ENCODE measurements at places on chromosomes 7 and 10.

DNA sequence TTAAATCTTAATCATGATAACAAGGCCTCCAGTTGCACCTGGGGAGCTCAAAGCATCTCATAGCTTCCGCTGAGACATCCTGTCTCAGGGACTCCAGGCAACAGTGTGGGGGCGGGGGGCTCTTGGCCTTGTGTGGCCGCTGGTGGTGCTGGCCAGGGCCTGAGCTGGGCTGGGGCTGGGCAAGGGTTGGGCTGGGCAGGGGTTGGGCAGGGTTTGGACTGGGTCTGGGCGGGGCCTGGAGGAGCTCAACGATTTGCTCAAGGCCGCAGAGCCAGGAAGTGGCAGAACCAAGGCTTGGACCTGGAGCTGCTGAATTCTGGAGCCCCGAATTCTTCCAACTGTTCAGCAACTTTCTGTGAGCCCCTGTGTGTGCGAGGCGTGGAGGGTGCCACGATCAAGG lies 37.9 kb upstream of the PSMG3 start:
- DNase-seq = no peak

DNA sequence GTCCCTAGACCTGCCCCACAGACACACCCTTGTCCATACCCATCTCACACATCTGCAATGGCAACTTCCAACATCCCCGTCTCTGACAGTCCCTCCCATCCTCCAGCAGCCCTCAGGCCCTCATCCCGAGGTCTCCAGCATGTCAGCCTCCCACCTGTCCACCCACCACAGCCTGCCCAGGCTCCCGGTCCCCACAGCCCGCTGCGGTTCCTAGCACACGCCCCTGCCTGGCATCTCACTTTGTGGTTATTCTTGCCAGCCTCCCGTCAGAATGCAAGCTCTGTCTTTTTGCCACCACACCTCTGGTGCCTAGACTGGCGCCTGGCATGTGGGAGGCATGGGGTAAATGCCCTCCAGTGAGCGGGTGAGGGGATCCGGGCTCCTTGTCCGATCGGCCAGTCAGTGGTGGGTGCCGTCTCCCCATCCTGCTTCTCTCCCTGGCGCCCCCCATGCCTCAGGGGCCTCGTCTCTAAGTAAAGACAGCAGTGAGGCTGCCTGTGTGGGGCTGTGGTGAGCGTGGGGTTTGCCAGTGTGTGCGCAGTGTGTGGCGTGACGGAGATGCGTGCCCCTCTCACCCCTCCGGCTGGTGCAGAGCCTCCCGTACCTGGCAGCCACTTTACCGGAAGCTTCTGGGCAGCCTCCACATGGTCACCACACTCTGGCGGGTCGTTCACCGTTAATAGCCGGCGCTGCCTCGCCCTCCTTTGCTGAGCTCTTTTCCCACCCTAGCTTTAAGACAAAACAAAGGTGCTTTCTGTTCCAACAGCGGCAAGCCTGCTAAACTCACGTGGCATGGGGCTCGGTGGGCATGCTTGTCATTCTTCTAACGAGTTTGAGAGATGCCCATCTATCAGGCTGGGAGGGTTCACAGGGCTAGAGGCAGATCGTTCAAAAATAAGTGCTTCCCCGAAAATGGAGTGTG lies 28.5 kb upstream of the TTYH3 start:
- DNase-seq = no peak

GRCh38 chr10:10826125-10826524 lies 191.5 kb upstream of the CELF2 start:
- DNase-seq = peak; percentile 81

- DNase-seq = peak; percentile 47
These were observed 31.4 kb upstream of the BTBD16 start for GRCh38 chr10:122239578-122240257.

DNA sequence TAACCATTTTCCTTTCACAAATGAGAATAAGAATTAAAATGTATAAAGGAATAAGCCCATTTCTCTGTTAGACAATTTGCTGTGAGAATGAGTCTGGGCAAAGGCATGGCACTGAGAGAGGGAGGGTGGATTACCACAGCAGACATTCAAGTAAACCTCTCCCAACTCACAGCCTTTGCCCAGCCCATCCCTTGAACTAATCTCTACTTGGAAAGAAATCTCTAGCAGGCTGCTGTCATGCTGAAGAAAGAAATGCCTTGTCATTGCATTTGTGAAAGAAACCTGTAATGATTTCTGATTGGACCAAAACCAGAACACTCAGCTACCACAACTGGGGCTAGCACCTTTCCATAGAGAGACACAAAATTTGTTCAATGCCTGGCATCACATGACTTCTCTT lies 39.2 kb downstream of the CH25H start:
- DNase-seq = no peak

DNA sequence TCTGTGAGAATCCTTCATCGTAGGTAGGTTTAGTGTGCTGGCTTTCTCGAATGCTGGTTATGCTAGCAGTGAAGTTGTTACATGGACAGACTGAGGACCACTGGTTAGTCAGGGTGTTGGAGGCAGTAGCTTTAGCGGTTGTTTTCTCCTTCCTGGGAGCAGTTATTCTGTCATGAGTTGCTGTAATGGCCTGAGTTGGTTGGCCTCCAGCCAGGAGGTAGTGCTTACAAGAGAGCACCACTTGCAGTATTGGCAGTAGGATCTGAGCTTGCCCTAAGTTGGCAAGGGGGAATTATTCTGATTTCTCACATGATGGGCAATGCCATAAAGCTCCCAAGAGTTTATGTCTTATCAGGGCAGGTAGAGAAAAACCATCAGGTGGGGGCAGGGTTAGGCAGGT lies 58.0 kb downstream of the IPMK start:
- peak; percentile 5 for DNase-seq

DNA sequence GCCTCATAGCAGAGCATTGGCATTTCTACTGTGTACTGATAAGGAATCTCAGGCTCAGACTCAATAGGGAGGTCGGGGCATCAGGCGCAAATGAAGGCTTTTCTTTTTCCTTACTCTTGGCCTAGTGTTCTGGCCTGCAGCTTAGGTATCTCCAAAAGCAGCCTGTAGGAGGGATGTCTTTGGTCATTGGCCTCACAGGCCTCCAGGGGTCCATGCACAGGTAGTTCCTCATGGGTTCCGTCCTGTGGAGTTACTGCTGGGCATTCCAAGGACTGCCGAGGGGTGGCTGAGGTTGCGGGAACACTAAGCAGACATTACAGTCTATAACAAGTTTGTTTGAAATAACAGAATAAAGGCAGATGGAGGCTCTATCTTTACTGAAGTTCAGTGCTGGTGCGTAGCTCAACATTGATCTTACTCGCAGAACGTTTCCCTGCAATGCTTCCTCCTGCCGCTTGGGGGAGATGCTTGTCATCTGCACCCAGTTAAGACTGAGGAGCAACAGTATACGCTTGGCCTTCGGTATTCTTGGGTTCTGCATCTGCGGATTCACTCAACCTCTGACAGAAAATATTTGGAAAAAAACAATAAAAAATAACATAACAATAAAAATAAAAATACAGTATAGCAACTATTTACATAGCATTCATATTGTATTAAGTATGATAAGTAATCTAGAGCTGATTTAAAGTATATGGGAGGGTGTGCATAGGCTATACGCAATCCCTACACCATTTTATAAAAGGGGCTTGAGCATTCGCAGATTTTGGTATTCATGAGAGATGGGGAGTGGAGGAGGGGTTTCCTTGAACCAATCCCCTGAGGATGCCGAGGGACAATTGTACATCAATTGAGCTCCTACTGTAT lies 58.9 kb downstream of the SH2D4B start:
- peak; percentile 44 for DNase-seq

GRCh38 chr7:74104702-74105101 lies 21.1 kb downstream of the LIMK1 start:
- no peak for DNase-seq

DNA sequence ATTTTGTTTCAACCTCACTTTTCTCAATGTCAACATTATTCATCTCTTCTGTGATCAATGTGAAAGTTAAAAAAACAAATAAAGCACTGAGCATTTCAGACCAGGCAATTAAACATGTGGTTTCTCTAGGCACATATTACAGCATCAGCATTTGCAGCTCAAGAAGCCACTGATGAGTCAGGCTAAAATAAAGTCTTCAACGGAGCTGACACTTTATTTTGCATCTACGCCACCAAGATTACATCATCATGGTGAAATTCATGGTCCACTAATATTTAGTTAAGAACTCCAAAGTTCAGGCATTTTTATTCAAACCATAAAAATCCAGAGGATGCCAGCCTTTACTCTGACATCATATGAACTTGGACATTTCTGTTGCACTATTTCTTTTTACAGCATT lies 33.0 kb downstream of the MAGI2 start:
- DNase-seq = peak; percentile 92

DNA sequence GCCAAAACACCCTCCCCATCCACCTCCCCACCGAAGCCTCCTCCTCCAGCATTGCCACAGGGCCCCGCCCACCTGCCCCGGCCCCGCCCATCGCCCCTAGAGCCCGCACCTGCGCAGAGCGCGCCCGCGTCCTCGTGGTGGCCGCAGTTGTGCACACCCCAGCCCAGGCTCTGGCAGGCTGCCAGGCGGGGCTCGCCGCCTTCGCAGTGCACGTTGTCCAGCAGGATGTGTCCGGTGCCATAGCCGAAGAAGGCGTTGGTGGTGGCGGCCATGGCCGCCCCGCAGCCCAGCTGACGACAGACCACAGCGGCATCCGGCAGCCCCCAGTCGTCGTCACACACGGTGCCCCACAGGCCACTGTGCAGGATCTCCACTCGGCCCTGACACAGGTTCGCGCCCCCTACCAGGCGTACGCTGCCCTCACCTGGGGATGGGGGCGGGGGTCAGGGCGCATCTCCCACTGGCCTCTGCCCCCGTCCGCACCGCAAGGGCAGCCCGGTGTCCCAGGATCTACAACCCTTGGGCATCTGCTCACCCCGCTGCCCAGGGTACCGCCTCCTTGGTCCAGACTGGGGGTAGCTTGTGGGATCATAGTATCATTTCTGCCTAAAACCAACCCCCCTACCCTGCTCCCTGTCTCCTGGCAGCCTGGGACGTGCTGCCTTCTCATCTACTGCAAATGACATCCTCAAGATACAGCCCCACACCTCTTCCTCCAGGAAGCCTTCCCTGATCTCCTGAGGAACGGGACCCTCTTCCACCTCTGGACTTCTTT lies 11.9 kb downstream of the SSC4D start:
- DNase-seq = peak; percentile 60

DNA sequence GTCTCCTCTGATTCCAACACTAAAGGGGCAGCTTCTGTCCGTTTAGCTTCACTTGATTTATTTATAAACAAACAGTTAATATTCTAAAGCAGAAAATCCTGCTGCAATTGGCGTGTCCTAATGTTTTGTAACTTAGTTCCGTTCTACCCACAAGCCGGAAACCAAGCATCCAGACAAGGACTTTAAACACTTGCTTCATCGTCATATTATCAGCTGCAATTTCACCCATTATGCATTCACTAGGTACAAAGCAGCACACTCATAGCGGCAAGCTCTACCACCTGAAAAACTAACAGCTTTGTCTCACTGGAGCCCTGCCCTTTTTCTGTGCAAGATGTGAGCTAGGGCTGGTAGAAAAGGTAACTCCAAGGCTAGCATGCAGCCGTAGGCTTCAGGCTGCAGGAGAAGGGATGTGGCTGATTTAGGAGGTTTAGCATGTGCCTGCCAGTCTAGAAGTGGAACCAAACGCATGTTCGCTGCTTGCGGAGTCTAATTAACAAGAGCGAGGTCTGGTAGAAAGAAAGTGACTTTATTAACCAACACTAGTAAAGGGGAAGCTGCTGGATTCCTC lies 43.7 kb upstream of the BPGM start:
- DNase-seq = no peak

- DNase-seq = no peak
These were observed 25.8 kb downstream of the CEP41 start for GRCh38 chr7:130415006-130415405.

DNA sequence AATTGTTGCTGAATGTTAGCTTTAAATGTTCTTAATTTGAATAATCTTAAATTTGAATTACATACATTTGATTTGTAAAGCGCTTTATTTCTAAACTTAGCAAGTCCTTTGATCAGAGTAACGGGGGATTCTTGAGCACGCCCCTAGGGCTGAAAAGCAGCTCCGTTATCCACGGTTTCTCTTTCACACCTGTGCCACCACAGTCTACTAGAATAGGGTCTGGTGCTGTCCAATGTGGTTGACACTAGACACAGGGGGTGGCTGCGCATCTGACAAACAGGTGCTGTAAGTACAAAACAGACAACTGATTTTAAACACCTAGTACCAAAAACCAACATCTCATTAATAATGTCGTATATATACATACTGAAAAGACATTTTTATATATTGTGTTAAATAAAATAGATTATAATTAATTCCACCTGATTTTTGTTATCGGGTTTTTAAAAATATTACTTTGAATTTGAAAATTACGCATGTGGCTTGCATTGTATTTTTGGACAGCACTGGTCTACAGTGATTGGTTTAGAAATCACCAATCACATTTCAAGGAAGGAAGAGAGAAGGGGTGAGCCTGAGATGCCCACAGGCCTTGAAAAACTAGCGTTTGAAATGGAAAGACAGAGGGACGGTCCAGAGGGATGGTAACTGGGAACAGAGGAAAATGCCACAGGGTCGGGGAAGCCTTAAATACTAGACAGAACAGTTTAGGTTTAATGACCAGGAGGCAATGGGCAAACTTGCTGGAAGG lies 7.3 kb downstream of the SEPHS1 start:
- DNase-seq = no peak

- DNase-seq = peak; percentile 68
These were observed 225.6 kb downstream of the AHR start for GRCh38 chr7:17523813-17524739.

GRCh38 chr10:110217662-110218008 lies 10.2 kb downstream of the MXI1 start:
- DNase-seq = no peak

GRCh38 chr7:111855161-111855841 lies 293.0 kb upstream of the IMMP2L start:
- DNase-seq = peak; percentile 65

GRCh38 chr7:75982306-75983064 lies 11.9 kb downstream of the TMEM120A start:
- DNase-seq = no peak

GRCh38 chr10:129599160-129599559 lies 132.1 kb downstream of the MGMT start:
- no peak for DNase-seq

DNA sequence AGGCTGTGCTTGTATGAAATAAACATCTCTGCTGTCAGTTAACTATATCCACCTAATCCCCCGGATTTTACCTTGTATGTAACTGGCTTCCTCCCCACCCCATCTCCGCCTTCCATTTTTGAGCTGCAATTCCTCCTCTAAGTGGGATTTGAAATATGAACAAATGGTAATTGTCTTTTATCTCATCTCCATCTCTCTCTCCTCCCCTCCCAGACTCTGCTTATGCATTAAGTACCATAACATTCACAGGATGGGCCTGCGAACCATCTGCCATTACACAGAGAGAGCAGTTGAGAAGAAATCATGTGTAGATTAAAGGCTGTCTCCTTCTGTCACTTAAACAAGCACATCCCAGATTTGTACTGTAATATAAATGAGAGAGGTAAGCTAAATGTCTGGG lies 1169.9 kb downstream of the TYW1 start:
- DNase-seq = no peak

DNA sequence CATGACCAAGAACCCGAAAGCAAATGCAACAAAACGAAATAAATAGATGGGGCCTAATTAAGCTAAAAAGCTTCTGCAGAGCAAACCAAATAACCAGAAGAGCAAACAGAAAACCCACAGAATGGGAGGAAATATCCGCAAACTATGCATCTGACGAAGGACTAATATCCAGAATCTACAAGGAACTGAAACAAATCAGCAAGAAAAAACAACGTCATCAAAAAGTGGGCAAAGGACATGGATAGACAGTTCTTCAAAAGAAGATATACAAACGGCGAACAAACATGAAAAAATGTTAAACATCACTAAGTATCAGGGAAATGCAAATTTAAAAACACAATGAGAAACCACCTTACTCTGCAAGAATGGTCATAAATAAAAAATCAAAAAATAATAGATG lies 35.3 kb upstream of the CACUL1 start:
- no peak for DNase-seq
